ENCODE measurements at places on chromosomes 16 and 17.

DNA sequence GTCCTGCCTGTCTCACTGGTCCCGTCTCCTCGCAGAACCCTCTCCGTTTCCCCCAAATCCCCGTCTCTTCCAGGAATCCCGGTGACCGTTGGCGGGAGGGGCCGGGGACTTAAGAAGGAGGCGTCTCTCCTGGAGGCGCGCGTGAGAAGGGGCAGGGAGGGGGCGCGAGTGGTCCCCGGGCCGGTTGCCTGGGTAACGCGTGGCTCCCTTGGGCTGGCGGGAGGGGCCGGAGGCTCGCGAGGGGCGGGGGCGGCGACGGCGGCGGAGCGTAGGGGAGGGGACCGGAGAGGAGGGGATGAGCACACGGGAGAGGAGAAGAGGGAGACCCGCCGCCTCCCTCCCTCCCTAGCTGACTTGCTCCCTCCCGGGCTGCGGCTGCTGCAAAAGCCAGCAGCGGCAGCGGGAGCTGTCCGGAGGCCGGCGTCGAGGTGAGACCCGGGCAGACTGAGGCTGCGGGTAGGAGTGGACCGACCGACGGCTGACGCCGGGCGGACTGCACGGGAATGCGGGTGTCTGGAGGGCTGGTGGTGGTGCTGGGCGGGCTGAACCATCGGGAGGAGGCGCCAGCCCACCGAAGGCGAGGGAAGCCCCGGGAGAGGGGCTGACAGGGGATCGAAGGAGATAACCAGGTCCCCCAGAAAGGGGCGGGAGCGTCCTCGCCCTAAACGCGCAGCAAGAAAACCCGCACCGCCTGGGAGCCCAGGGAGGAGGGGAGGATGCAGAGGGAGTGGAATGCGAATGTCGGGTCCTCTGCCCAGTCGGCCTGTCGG lies at the start of gene PRRT2:
Gene PRRT2 (plus strand): TSS at position 298 of the 770 bp plus-strand sequence. CDS start 862 bp downstream, outside the sequence.
- DNase-seq: no peak

GRCh38 chr17:69579961-69580677 lies 165.6 kb downstream of the MAP2K6 start:
- no peak for DNase-seq

- DNase-seq: no peak
Measured at GRCh38 chr16:11757671-11758545, 15.3 kb upstream of the TXNDC11 start.

GRCh38 chr17:21711182-21711581 lies 18.9 kb downstream of the KCNJ18 start:
- DNase-seq: no peak

DNA sequence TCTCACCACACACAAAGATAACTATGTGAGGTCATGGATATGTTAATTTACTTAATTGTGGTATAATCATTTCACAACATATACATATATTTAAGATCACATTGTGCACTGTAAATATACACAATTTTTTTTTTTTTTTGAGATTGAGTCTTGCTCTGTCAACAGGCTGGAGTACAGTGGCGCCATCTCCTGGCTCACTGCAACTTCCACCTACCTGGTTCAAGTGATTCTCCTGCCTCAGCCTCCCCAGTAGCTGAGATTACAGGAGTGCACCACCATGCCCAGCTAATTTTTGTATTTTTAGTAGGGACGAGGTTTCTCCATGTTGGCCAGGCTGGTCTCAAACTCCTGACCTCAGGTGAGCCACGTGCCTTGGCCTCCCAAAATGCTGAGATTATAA lies 11.5 kb upstream of the PRSS54 start:
- no peak for DNase-seq

GRCh38 chr16:51592535-51593300 lies 441.6 kb upstream of the SALL1 start:
- no peak for DNase-seq

- no peak for DNase-seq
Measured at GRCh38 chr17:32103476-32104113, 38.7 kb upstream of the RHOT1 start.

GRCh38 chr17:83187782-83188311 lies 108.4 kb downstream of the METRNL start:
- DNase-seq: no peak

DNA sequence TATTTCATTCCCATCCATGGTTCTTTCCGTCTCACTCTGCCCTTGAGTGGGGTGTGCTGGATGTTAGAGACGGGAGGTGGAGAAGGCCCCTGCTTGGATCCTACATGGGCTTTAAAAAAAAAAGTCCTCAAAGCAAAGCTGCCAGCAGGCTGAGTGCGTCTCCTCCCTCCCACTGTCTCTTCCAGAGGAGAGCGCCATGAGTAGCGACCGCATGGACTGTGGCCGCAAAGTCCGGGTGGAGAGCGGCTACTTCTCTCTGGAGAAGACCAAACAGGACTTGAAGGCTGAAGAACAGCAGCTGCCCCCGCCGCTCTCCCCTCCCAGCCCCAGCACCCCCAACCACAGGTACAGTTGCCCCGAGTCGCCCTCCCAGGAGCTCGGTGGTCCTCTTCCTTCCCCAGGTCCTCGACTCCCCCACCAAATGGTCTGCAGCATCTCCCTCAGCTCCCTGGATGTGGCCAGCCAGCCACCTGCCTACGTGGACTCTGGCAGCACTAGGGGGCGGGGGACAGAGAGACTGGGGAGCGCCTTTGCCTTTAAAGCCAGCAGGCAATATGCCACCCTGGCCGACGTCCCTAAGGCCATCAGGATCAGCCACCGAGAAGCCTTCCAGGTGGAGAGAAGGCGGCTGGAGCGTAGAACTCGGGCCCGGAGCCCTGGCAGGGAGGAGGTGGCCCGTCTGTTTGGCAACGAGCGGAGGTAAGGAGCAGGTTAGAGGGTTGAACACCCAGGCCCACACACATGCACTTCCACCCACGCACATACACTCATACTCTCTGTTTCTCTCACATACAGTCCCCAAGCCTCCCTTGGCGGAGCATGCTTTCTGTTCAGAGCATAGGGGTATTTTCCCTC lies 68.2 kb downstream of the PLD6 start:
- DNase-seq: no peak

GRCh38 chr16:72878301-72879269 lies 169.3 kb downstream of the ZFHX3 start:
- no peak for DNase-seq

DNA sequence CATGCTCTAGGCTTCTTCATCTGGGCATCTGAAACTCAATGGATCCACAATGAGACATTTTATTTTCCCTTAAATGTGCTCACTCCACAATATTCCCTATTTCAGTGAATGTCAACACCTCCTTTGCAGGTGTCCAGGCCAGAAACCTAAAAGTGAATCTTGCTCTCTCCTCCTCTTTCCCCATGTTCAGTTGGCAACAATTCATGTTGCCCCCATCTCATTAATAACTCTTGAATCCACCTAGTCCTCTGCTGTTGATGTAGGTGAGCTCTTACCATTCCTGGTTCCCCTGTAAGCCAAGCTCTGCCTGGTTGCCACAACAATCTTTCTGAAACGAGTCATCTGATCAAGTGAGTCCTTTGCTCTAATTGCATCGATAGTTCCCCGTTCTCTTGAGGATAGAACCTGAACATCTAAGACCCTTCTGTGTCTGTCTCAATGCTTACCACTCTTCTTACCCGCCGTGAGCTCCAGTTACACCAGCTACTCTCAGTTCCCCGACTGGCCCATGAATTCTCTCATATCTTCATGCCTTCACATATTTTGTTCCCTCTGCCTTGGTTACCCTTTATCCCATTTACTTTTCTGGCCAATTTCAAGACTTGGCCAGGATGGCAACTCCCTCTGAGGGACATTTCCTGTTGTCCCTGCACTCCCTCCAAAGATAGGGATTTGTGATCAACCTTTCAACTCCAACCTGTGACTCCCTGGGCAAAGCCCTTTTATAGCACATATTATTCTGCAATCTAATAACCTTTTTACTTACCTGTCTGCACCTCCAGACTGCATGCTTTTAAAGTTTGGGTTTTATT lies 35.9 kb downstream of the HLF start:
- no peak for DNase-seq

DNA sequence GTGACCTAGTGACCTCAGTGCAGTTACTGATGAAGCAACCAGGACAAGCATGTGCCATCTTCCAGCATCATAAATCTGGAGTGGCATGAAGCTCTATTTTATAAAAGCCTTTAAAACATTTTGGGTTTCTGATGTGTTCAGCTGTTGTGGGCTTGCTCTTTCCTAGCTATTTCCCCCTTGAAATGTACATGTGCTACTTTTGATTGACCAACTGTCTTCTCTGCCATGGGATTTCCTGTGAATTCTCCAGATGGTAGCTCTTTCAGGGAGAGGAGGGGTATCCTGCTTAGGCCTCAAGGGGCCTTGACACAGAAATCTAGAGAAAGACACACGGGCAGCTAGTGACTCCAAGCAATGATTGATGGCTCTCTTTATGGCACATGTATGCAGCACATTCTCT lies 1.9 kb upstream of the ASIC2 start:
- DNase-seq: no peak

GRCh38 chr16:30434852-30435251 lies 5.0 kb upstream of the DCTPP1 start:
- no peak for DNase-seq

DNA sequence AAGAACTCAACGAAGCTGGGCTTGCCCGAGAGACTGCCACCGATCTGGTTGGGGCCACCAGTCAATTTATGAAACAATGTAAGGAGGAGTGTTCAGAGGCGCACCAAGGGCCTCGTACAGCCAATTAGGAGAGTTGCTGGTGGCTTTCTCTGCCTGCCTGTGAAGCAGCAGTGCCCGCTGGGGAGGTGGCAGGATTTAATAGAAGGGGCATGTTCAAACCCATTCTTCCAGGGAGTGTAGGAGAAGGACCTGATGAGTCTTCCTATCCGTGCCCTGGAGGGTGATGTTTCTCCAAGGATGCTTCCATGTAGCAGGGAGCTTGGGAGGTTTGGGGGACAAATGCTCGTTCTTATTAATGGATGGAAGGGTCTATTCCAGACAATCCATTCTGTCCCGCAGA lies 178.4 kb downstream of the CCDC182 start:
- DNase-seq: no peak

GRCh38 chr17:42832213-42832933 lies 824 bp upstream of the PSME3 start:
- no peak for DNase-seq

- no peak for DNase-seq
Measured at GRCh38 chr16:31874366-31875111, 932 bp downstream of the ZNF267 start.

DNA sequence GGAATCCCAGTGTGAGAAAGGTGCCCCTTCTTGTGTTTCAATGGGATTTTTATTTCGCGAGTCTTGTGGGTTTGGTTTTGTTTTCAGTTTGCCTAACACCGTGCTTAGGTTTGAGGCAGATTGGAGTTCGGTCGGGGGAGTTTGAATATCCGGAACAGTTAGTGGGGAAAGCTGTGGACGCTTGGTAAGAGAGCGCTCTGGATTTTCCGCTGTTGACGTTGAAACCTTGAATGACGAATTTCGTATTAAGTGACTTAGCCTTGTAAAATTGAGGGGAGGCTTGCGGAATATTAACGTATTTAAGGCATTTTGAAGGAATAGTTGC lies 567 bp downstream of the UBB start:
- DNase-seq: no peak

DNA sequence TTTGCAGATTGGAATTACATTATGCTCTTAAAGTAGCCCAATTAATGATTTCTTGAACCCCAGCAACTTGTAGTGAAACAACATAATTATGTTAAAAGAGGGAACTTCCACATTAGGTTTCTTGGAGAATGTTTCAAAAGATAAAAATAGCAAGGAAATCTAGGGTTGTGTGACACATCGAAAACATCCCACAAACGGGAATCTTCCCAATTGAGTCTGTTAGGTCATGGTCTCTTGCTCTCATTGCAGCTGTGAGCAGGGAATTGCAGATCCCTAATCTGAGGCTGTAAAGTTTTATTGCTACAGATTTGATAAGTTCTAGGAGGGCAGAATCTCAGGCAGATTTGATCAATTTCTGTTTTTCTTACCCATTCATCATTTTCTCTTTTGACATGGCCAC lies 6.7 kb upstream of the LPO start:
- no peak for DNase-seq
